ENCODE measurements at places on chromosomes 2 and 18.
A peak's percentile ranks its signal among the peaks of the same experiment; 100 is the strongest.

- DNase-seq = no peak
Measured at GRCh38 chr2:26290001-26290400, 45.3 kb downstream of the HADHB start.

- no peak for DNase-seq
Measured at GRCh38 chr2:31563273-31563839, 17.4 kb downstream of the SRD5A2 start.

DNA sequence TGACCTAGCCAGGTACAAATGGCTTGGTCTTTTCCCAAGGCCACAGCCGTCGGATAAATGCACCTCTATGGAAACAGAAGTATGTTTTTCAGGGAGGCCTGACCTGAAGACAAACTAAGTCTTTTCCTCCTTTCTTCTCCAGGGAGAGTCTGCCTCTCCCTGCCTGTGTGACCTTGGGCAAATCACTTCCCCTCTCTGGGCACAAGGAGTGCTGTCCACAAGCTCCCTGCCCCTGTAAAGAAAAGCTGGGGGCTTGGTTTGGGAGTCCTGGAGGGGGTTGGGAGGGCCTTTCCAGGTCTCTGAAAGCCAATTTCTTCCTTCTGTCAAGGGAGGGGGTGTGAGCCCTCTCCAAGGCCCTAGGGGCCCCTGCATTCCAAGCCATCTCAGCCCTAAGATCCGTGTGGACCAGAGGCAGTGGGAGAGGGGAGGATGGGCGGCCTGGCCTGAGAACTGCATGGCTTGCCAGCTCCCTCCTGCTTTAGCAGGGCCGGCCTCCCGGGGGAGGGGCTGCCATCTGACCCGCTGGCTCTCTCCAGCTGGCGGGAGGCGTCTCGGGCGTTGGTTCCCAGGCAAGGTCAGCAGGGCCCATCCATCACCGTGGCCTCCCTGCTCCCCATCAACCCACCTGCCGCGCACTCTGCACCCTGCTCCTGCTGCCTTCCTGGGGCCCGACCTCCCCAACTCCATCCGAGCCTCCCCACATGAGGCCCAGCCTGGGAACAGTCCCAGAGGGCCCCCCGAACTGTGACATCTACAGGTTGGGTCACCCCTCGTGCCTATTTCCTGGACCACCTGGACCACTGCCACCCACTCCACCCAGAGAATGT is 61.4 kb downstream of the SMAD7 start:
- DNase-seq = peak; percentile 19

- DNase-seq = no peak
Measured at GRCh38 chr2:239246723-239247122, 154.1 kb downstream of the HDAC4 start.

DNA sequence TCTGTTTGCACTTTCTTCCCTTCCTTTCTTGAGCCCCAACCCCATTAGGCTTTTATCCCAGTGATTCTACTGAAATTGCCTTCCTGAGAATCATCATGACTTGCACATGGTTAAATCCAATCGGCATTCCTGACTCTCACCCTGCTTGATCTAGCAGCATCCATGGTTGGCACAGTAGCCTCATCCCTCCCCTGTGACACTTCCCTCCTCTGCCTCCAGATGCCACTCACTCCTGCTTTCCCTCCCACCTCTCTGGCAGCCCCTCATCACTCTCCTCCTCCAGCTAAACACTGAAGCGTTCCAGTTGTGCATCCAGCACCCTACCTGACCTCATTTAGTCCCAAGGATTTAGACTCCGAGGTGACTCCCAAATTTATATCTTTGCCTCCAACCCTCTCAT is 114.7 kb downstream of the GALNT14 start:
- no peak for DNase-seq

DNA sequence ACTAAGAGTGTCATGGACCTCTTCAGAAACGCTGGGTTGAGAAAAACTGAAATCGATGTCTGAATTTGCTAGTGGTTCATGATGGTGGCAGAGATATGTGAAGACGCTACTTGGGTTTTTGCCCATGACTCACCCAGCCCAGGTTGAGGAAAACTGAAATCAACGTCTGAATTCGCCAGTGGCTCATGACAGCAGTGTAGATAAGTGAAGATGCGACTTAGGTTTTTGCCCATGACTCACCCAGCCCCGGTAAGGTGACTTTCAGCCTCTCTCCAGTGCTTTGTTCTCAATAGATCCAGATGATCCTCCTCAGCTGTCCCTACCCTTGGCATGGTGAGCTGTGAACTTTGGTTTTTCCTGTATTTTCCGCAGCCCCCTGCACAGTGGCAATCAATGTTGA is 105.3 kb upstream of the SIX3 start:
- no peak for DNase-seq

DNA sequence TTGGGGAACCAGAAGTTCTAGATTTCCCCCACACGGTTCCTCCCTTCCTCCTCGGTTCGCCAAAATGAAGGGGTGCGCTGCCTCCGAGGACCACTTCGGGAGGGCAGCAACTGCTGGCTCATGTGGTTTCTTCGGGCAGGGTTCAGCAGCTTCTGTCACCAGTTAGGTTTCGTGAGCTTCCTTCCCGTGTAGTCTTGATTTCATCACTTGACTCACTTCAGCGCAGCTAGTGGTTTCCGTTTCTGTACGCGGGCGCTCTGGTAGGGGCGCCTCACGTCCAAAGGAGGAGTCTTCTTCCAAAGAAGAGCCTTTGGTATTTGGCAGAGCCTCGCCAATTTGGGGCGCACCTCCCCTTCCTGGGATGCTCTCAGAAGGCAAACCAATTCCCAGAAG is 485 bp upstream of the GALNT3 start:
- peak; percentile 66 for DNase-seq

DNA sequence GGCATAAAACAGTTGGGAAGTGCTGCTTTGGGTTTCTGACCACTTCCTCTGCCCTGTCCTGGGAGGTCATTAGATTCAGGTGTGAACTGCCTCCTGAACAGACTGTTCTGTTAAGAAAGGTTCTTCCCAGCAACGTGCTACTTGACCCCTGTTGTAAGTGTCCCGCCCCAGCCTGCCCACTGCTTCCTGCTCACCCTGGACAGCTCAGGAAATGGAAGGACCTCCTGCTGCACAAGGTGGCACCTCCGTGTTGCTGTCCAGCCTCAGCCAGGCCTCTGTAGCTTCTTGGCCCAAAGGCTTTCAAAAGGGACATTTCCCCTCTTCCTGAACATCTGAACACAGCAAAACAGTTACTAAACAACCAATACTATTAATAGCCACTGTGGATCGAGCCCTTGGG is 5.3 kb downstream of the TOGARAM2 start:
- no peak for DNase-seq

DNA sequence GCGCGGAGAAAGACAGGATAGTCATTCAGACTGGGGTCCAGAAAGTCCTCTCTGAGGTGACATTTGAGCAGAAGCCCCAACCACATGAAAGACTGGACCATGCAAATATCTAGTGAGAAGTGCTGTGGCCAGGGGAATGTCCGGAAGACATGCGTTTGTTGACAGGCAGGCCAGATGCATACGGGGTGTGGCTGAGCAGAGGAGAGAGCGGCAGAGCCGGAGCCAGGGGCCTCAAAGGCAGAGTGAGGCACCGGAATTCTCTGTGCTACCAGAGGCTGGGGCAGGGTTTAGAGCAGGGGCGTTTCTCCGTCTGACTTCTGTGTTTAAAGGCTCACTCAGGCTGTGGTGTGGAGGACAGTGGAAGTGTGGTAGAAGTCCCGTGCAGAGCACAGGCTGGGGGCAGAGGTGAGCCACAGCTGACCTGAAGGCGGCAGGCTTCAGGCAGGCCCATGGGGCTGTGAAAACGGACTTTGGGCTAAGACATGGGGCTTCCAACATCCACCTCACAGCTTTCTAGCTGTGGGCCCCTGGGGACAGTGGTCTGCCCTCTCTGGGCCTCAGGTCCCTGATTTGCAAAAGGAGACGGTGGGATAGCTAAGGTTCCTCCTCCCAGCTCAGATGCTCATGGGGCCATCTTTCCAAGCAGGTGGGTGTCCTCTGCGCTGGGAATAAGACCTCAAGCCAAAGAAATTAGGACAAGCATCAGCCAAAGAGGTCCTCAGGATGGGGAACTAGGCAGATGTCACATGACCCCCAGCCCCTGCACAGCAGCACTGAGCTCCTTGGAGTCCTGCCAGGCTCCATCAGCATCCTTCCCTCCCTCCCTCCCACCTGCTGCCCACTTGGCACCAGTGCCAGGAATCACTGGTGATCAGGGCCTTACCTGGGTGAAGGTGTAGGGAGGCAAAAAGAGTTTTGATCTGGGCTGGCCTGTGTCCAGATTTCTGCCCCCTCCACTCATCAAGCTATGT is 11.2 kb downstream of the RUFY4 start:
- no peak for DNase-seq

GRCh38 chr18:45015788-45016128 is 335.1 kb downstream of the SETBP1 start:
- no peak for DNase-seq

- DNase-seq = peak; percentile 8
Measured at GRCh38 chr2:239155806-239156480, 244.9 kb downstream of the HDAC4 start.

GRCh38 chr18:8627107-8627472 is 17.9 kb downstream of the RAB12 start:
- DNase-seq = no peak

GRCh38 chr2:36594849-36595248 is 3.1 kb downstream of the FEZ2 start:
- DNase-seq = no peak

DNA sequence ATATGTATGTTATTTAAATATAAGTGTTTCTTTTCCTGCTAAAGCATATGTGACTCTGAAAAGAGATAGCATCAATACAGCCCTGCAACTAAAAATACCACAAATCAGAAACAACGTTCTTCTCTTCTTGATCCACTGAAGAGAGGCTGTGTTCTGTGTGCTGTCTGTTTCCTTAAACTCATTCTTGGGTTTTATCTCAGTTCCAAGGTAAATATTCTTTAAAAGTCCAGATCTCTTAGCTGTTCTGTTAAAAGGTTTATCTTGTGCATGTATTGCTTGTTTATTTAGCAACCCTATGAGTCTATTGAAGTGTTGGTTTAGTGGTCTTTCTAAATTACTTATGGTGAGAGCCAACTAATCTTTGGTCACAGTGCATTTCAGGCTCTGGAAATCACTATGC is 173.3 kb upstream of the NT5C1B start:
- DNase-seq = no peak

DNA sequence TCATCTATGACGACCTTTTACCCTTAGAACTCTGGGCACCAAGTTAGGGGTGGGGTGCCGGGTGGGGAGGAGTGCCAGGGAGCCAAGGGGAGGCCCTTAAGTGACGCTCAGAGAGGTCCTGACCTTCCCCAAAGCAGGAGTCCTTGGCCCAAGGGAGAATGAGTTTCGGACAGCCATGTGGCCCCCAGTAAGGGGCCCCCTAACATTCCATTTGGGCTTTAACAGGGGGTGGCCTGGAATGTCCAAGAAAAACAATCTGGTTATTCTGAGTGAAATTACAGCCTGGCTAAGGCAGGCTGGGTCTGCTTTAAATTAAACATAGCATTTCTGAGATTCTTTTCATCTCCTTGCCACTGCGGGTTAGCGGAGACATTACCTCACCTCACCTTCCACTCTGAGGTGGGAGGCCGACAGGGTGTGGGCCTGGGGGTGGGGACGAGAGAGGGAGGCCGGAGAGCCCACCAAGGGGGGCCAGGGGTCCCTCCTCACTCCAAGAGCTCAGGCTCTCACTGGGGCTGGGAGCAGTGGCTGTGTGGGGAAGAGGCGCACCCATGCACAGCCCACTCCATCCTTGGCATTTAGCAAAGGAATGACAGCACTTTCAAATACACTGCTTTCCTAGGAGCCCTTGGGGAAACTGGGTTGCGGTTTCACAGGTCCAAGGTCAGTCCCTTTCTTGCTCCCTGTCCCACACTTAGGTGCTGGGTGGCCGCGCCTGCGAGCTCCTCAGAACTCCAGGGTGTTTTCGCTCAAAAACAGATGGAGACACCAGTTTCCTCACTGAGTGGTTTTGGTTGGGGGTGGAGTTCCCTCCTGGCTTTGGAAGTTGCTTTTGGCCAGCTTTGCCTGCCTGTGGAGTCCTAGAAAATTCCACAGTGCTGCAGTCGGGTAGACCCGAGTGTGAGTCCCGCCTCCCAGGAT is 107.4 kb downstream of the POLR1A start:
- peak; percentile 57 for DNase-seq

- peak; percentile 92 for DNase-seq
Measured at GRCh38 chr2:15591692-15592463, at the start of gene DDX1. DDX1 (plus strand) TSS chr2:15591868; CDS start chr2:15591934, 66 bp downstream.

- no peak for DNase-seq
Measured at GRCh38 chr2:24517247-24517646, 26.2 kb downstream of the NCOA1 start.

DNA sequence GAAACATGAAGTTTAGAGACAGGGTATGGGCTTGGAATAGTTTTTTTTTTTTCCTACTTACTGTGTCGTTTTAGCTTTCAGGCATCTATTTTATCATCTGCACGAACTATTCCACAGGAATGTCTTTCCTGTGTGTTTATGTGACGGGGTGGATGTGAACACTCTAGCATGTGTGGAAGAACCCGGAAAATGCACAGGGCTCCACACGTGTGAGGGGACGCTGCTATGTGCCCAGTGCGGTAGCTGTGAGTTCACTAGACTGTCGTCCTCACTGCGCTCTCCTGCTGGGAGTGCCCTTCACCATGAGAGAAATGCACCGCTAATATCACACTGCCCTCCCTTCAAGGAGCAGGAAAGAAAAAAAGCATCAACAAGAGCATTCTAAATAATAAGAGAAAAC is 250.8 kb upstream of the PXDN start:
- DNase-seq = no peak

DNA sequence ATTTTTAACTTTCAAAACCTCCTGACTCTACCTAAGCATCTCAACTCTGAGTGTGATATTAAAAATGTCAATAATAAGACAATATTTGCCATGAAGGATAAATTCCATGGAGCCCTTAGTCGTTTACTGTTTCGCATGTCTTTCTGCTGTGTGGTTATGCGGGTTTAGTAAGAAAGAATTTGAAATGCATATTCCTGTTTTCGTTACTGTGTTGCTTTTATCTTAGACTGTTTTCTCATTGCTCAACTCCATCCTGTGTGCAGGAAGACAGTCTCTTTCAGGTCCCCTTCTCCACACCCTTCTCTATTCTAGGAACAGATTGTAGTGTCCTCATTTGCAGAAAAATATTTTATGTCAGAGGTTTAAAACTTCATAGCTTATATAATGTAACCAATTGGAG is 82.5 kb upstream of the MAP3K20 start:
- no peak for DNase-seq

DNA sequence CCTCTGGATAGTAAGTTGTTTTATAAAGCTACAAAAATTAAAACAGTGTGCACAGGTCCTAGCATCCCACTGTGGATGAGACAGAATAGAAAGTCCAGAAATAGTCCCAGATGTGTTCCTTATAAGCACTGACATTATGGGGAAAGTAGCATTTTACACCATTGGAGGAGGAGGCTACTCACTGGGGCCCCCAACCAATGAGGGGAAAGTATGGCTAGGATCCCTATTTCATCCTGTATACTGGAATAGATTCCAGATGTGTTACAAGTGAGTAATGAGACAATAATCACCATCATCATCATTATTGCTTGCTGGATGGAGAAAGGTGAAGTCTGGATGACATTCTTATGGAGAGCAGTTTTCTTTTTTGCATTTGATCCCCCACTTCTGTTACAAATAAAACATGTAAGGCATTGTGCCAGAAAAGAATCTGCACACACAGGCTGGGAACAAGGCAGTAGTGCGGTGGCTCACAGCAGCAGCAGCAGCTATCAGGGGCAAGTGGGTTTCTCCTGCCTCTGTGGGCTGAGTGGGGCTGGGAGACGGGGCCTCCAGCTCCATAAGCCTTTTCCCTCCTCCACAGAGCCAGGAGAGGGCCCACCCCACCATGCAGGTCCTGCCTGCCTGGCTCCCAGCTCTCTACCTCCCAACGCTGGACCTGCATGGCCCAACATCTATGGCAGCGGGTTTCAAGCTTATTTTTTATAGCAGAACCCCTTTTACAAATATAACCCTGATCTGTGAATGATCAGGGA is 5.0 kb downstream of the ARID5A start:
- no peak for DNase-seq
